ENCODE measurements at places on chromosomes 1 and 21.

DNA sequence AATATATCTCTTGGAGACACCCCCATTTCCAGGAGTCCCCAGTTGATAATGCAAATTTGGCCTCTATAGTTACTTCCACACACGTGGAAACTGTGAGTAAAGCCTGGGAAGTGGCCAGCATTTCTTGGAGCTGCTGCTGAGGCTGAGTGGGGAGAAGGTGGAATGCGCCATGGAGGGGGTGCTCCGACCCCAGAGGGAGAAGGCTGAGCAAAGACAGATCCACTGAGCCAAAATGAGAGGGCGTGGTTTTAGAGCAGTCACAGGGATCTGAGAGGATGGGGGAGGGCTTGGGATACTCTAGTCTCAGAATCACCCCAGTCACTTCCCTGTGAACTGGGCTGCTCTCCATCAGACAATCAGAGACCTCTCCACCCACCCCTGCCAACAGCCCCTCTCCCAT lies 38.7 kb downstream of the TRIM62 start:
- no peak for ATAC-seq

DNA sequence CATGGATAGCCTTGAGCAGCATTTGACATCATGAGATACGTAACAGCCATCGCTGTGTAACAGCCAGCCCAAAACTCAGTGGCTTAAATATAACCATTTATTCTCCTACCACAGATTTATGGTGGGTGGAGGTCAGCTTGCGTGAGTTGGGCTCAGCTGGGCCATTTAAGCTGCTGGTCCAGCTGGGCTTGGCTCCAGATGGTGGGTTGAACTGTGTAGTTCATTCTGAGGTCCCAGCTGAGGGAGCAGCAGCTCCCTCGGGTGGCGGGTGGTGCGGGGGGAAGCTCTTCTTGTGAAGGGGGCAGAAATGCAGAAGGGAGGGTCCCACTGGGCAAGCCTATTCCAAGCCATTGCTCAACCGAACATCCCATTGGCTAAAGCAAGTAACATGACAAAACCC lies 75.9 kb downstream of the IGSF21 start:
- ATAC-seq, result no peak

- ATAC-seq, result no peak
Observed at GRCh38 chr1:175174309-175175102, 18.1 kb downstream of the KIAA0040 start.

DNA sequence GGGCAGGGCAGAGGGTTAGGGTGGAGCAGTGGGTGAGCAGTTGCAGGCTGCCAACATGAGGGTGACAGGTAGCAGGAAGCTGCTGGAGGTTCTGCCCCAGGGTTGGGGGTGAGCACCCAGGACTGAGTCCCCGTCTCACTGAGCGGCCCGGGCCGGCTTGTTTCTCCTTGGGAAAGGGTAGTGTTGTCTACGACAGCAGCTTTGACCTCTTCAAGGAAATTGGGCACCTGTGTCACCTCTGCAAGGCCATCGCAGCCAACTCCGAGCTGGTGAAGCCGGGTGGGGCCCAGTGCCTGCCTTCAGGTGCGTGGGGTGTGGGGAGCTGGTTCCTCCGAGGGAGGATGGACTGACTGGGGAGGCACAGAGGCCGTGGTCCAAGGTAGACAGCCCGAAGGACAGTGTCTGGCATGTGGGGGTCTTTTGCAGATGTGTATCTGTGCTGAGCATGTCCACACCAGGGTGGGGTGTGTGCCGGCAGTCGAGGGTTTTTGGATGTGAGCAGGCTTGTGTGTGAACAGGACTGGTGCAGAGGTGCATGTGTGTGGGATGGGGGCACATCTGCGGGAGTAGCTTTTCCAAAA lies 51.9 kb downstream of the DISP3 start:
- ATAC-seq, result no peak

- ATAC-seq, result no peak
Observed at GRCh38 chr21:34880401-34880800, 168.7 kb downstream of the RUNX1 start.

GRCh38 chr1:171744986-171745385 lies 3.1 kb upstream of the VAMP4 start:
- no peak for ATAC-seq

- no peak for ATAC-seq
Observed at GRCh38 chr21:39849014-39849655, 18.1 kb upstream of the PCP4 start.

- ATAC-seq, result no peak
Observed at GRCh38 chr1:160638926-160639325, 7.9 kb downstream of the SLAMF1 start.

- ATAC-seq, result peak; percentile 68
Observed at GRCh38 chr1:37634244-37634991, at the start of gene RSPO1. Gene RSPO1 (minus strand): TSS chr1:37634892. CDS start chr1:37629661, 5,231 bp downstream.

DNA sequence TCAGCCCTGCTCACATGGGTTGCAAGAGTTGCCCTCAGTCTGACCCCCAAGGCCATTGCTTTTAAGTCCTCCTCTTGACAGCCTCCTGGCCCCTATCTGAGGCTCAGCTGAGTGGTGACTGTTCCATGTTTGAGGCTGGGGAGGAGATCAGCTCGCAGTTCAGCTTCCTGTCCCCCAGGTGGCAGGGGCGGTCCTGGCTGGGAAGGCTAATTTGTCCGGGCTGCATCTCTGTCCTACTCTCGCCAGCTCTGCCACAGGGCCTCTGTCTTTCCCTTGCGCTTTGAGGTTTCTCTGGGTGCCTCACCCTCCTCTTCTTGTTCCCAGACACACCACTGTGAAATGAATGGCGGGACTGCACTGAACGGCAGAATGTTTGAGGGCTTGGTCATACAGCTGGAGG lies 157.3 kb downstream of the KCNJ6 start:
- ATAC-seq, result peak; percentile 43

GRCh38 chr1:61459345-61459744 lies 265.6 kb downstream of the TM2D1 start:
- no peak for ATAC-seq

DNA sequence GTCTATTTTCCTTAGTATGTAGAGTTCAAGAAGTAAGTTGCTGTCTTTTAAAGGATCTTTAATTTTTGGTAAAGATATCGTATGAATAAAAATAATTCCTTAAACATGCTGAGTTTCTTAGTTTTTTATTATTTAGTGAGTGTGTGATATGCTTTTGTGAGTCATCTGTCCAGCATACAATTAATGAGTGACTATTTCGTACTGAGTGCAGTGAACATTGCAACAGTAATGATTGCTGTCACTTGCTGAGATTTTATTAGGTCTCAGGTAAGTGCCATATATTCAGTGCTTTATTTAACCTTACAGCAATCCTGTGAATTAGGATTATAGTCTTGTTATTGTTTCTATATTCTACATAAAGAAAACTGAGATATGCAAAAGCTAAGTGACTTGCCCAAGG lies 22.6 kb downstream of the MIGA1 start:
- no peak for ATAC-seq

DNA sequence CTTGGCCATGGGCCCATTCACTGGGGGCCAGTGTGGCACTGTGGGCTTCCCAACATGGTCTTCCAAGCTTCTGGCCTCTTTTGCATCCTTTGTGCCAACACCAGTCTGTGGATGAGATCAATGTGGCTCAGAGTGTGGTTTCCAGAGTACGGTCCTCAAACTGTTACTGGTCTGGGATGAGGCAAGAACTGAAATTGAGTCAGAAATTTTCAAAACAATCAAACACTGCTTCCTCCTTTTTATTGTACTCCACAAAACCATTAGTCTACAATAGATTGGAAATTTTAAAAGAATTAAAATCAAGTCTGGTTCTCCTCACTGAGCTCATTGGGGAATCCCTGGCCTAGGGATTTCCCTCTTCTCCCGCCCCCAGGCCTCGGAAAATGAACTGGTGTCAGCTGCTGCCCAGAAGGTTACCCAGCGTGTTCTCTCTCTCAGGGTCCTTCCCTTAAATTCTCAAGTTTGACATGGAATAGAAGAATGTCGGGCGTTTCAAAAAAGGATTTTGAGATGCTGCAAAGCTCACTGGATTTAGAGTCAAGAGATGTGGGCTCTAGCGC lies 222.0 kb downstream of the SDCCAG8 start:
- no peak for ATAC-seq

- ATAC-seq, result peak; percentile 7
Observed at GRCh38 chr1:61334718-61335589, 252.6 kb downstream of the NFIA start.

GRCh38 chr1:213050745-213051126 lies 305 bp upstream of the RPS6KC1 start:
- ATAC-seq, result peak; percentile 47

DNA sequence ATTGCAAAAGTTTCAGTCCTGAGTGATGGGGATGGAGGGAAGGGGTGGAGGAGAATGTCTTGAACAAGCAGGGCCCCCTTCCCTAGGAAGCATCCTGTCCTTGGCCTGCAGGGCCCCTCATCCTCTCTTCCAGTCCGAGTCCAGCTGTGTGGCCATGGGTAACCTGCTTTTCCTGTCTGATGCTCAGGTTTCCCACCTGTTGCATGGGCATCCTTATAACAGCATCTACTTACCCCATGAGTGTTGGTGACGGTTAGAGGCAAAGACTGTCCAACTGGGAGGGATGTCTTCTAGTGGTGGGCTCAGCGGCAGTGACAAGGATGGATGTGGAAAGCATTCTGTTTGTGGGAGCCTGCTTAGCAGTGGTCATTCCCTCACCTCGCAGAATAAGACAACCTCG lies 1.9 kb downstream of the UBL4B start:
- ATAC-seq, result no peak

DNA sequence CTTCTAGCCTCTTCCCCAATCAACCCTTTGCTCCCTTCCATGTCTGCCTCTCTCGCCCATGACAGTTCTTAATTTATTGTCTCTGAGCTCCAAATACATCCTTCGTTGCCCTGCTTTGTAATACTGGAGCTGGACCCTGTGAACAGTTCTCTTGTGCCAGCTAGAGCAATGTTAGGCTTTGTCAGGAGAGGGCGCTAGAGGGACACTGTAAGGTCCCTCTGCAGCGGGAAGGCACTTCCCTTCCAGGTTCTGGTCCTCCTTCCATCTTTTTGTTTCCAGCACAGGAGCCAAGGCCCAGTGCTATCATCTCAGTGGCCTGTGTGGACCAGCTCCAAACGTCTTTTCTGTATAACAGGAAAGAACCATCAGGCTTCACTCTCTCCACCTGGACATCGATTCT lies 95.9 kb downstream of the PTPRU start:
- ATAC-seq, result 0 out of 3 replicates have a peak, but pooled peaks have one; percentile 21

GRCh38 chr1:3536420-3537195 lies 74.7 kb downstream of the MEGF6 start:
- ATAC-seq, result no peak

- ATAC-seq, result no peak
Observed at GRCh38 chr1:200771625-200772555, 33.2 kb downstream of the CAMSAP2 start.

All from SK-N-SH treated with all-trans-retinoic acid at 6 μM for 48 hours (cell line).